ENCODE measurements at places on chromosomes 2 and 18.

DNA sequence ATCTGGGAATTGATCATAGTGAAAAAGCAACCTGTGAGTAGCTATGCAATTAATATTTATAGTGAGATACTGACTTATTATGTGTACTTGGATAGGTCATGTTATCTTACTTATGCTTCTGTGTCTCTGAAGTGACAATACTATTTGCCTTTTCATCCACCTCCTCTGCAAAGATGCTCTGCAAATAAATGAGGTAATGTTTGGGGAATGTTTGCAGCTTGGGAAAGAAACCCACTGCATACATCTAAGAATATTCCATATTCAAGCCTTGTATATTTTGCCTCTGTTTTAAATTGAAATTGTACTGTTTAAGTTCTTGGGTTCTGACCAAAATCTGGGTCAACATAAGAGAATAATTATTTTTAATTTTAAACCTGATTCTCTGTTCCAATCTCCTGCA is 217.4 kb upstream of the DTNA start:
- DNase-seq: no peak

DNA sequence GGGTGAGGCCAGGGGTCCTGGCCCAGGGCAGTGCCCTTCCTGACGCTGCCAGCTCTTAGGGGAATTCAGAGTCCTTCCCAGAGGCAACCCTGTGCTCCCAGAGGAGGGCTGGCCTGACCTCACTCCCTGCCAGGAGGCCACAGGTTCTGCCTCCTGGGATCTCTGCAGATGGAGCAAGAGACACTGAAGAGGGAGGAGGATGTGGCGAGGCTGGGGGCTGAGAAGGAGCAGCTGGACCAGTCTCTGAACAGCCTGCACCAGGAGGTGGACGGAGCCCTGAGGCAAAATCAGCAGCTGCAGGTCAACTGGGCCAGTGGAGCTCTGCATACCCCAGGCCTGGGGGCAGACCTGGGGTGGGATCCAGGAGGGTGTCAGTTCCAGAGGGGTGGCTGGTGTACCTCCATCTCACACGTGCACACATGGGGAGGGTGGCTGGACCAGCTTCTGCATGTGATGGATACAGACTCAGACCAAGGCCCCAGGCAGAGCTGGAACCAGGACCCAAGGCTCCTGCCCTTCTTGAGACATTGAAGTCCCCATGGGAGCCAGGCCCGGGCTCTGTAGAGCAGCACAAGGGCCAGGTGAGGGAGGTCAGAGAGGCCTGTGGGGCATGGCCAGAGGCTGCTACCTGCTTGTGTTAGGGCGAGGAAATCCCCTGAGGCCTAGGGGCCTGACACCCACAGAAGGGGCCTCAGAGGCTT is 9.7 kb upstream of the SNED1 start:
- DNase-seq: no peak

GRCh38 chr2:56195563-56195962 is 11.8 kb downstream of the CCDC85A start:
- DNase-seq: no peak

- no peak for DNase-seq
Measured at GRCh38 chr2:84477886-84478285, 18.8 kb upstream of the SUCLG1 start.

DNA sequence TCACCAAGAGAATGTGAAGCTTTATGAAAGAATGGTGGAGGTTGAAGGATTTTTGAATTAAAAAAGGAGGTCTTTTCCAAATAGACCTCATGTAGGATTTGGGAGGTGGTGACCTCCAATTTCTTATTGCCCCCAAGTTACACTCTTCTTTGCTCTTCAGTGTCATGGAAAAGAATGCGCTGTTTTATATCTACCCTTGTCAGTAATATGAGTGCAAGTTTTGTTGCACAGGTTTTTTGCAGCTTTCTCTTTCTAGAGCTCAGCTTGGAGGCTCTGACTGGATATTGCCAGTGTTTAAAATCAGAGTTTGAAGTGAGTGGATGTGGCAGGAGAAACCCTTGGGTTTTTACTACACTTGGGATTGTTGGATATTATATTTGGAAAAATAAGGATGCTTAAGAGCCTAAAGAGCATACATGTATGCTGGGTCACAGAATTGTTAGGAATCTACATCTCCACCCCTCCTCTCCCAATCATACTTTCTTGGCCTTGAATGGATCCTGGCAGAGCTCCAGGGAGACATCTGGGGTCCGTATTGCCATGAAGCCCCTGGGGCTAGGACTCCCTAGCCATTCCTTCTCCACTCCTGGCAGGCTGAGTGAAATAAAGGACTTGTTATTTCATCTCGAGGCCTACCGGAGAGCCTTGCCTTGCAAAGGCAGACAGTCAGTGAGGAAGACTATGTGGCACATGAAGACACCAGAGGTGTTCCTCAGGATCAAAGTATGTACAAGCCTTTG is 43.8 kb downstream of the APOB start:
- DNase-seq: no peak

DNA sequence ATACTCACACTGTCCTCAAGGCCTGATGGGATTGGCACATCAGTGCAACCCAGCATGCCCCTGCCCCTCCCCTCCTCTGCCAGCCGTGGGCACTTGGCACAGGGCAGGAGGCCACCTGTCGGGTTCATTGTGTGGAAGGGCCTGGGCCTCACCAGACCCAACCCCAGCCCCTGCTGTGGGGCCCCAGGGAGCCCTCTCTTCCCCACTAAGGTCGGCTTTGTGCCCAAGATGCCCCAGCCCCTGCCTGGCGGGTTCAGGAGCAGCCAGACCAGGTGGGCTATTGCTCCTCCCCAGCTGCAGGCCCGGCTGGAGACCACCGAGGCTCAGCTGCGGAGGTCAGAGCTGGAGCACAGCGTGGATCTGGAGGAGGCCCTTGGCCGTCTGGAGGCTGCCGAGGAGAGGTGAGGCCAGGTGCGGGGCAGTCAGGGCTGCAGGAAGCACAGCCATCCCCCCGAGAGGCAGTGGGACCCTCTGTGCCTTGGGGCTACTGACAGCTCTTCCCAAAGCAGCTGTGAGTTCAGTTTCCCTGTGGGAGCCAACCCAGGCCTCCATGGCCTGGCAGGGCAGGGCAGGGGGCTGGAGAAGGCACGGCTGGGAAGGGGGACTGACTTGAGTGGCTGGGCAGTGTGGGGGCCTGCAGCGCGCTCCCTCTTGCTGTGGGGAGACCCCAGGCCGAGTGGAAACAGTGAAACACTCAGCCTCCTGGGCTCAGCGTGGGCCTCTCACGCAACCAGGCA is 16.3 kb downstream of the CROCC2 start:
- no peak for DNase-seq

- no peak for DNase-seq
Measured at GRCh38 chr2:224025874-224026273, 13.2 kb downstream of the SERPINE2 start.

- DNase-seq: no peak
Measured at GRCh38 chr2:232574674-232575403, 24.4 kb downstream of the EIF4E2 start.

- DNase-seq: no peak
Measured at GRCh38 chr2:142586693-142587580, 290.5 kb upstream of the KYNU start.

DNA sequence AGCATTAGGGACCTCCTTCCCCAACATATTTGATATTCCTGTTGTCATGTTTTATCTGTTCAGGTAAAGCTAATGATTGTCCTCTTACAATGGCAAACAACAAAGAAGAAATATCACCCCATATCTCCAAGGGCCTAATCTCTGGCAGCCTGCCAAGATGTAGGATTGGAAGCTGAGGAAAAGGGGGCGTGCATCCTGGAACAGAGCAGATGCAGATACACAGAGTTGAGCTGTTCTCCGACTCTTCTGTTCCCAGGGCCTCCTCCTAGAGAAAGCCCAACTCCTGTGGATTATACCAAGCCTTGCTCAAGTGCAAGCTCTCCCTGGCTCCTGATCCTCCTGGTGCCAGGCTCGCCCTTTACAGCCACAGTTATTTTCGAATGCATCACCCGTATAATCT is 35.2 kb upstream of the CD207 start:
- DNase-seq: no peak

DNA sequence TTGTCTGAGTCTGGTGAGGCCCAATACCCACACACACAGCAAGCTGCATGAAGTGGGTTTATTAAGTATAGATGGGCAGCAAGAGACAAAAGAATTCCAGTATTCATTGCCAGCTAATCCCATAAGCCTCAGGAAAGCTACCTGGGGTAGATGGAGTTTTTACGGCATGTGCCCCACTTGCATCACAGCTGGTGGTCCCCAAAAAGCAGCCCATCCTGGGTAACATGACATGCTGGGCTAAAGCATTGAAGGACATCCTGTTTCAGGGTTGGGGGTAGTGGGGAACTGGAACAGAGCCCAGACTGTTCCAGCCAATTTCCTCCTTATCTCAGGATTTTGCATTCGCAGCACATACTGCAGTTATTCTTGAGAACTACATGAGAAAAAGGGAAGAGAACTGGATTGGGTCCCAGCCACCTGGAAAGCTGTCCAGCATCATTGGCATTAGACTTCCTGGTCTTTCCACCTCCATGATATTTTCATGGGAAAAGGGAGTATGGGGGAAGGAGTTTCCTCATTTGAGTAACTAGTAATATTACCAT is 240.1 kb upstream of the MMADHC start:
- DNase-seq: no peak

Data from stimulated activated CD8-positive, alpha-beta memory T cell treated with anti-CD3 and anti-CD28 coated beads, Interleukin-7, amount 100 ng/mL, for 1 hour (primary cell).